Stimulated activated CD8-positive, alpha-beta memory T cell treated with anti-CD3 and anti-CD28 coated beads, Interleukin-4, amount 100 ng/mL, for 4 hours (primary cell): ENCODE measurements at places on chromosomes 7 and 10.

DNA sequence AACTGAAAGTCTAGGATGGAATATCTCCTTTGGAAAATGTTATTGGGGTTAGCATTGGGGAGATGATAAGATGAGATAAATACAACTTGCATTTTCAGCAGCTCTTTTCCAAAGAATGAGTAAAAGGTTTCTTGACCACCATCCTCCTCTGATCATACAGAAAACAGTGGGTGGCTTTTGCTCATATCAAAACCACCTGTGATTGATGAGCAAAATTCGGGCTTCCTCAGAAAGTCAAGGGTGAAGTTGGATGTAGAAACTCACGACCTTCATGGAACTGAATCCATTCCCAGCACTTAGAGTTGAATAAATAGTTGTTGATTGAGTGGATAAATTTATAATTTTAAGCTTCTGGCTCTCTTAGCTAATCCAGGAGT, 158.4 kb downstream of the DNAJB6 start:
- no peak for DNase-seq

- no peak for DNase-seq
Measured at GRCh38 chr7:68733219-68734153, 864.8 kb upstream of the AUTS2 start.

GRCh38 chr7:65338346-65338745, 35.3 kb upstream of the ZNF92 start:
- DNase-seq = no peak

DNA sequence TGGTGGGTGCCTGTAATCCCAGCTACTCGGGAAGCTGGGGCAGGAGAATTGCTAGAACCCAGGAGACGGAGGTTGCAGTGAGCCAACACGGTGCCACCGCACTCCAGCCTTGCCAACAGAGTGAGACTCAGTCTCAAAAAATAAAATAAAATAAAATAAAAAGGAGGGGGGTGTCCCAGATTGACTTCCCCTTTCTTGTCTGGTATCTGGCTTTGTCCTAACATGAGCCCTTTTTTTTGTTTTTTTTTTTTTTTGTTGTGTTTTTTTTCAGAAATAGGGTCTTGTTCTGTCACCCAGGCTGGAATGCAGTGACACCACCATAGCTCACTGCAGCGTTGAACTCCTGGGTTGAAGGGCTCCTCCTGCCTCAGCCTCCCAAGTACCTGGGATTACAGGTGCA, 4.7 kb downstream of the CASP2 start:
- no peak for DNase-seq
